Memory B cell (primary cell): ENCODE measurements at places on chromosomes 6 and 20.
A peak's percentile ranks its signal among the peaks of the same experiment; 100 is the strongest.

- no peak for DNase-seq
Observed at GRCh38 chr20:44050925-44051660, 135.9 kb downstream of the JPH2 start.

DNA sequence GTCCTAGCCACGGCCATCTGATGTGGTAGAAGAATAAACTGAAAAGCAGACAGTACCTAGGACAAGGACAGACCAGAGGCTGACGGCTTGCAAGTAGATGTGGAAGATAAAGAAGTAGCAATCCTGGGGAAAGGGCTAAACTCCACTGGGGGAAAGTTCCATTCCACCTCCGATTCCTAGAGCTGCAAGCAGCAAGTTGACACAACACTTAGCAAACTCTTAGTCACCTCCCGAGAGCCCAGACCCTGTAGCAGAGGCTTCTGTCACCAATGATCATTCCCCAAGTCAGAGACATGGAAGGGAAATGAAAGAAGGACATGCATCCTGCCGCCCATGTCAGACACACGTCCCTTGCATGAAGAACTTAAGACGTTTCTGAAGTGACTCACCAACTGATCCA lies 99.2 kb upstream of the RPS6KA2 start:
- no peak for DNase-seq

DNA sequence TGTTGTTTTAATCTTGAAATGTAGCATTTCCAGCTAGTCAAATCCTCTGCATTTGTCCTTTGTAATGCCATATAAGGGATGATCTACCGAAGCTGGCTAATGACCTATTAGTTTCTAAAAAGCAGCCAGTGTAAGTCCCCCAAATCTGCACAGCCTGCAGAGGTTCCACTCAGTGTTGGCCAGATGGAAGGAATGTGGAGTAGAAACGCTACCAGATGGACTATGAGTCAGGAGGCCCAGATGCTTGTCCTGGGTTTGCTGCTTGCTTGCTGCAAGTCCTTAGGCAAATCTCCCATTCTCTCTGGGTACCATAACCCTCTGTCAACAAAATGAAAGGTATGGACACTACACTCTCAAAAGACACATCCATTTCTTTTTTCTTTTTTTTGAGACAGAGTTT lies 149.8 kb downstream of the BTBD9 start:
- DNase-seq: no peak

DNA sequence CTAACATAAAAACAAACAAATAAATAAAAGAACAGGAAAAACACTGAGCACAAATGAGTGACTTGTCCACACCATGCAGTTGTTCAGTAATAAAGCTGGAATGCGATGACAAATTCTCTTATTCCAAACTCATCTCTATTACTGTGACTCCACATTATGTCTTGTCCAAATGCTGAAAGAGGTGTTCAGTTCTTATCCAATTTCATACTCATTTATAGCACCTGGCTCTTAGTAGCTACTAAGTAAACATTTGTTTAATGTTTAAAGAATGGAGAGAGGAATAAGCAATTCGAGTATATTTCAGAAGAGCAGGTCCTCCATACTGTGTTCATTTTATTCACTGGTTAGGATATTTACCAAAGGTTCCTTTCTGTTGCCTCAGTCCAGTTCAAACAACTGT lies 439.0 kb upstream of the JAG1 start:
- DNase-seq: no peak

- DNase-seq: no peak
Observed at GRCh38 chr20:45109634-45110033, 5.3 kb downstream of the WFDC5 start.

DNA sequence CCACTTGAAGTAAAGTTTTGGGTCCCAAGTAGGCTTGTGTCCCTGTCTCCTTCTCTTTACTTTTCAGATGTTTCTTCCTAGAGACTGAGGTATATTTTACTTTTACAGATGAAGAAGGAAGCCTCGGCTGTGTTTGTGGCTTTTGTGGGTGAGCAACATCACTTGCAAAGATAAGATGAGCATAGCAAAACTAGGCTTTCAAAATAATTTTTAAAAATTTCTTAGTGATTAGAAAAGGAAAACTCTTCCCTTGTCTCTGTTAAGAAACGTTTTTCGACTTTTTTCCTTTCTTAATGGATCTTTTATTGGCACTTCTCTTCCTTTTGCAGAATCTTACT lies 7.6 kb downstream of the PTPN1 start:
- no peak for DNase-seq

GRCh38 chr6:83511901-83512681 lies at the start of gene PRSS35:
PRSS35 (plus strand) TSS chr6:83512534; CDS start chr6:83523442, 10,908 bp downstream.
- no peak for DNase-seq

DNA sequence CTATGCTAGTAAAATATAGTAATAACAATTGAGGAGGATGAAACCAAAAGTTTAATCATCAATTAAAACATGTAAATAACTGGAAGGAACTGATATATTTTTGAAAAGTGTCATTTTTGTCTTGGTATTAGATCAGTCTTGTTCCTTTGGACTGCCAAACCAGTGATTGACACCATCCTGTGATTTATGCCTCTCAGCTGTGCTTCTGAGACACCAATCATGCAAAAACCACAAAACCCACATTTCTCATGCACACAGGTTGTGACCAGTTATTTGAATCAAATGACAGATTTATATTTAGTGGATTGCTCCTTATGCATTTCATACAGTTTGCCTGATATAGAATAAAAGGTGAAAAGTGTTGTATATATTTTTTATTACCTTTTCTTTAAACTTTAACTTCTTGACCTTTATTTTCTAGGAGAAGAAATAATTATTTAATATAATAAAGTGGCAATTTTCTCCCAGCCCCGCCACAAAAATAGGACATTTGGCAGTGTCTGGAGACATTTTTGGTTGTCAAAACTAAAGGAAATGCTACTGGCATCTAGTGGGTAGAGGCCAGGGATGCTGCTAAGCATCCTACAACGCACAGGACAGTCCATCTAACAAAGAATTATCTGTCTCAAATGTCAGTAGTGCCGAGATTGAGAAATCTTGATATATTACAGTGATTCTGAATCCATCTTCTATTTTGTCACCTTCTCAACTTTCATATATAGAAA lies 383.6 kb downstream of the BCKDHB start:
- no peak for DNase-seq

DNA sequence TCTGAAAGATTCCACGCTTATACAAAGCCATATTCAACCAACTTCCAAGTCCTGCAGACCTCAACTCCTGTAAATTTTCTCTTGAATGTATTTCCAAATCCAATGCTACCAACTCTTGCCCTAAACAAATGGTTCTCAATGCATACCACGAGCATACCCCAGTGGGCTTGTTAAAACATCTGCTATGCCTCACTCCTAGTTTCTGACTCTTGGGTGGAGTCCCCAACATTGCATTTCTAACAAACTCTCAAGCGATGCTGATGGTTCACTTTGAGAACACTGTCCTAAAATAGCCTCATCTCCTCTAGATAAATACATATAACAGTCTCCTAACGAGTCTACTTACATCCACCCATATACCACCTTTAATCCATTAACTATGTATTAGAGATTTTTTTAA lies 7.3 kb downstream of the HBS1L start:
- DNase-seq: no peak

GRCh38 chr20:59495894-59496510 lies 108.3 kb upstream of the PHACTR3 start:
- peak; percentile 60 for DNase-seq

GRCh38 chr6:130981409-130981808 lies 81.6 kb downstream of the EPB41L2 start:
- DNase-seq: no peak

- DNase-seq: no peak
Observed at GRCh38 chr6:148500402-148500801, 157.8 kb downstream of the SASH1 start.
